Karpas-422 (cell line): ENCODE measurements at places on chromosomes 7 and 10.
A peak's percentile ranks its signal among the peaks of the same experiment; 100 is the strongest.

DNA sequence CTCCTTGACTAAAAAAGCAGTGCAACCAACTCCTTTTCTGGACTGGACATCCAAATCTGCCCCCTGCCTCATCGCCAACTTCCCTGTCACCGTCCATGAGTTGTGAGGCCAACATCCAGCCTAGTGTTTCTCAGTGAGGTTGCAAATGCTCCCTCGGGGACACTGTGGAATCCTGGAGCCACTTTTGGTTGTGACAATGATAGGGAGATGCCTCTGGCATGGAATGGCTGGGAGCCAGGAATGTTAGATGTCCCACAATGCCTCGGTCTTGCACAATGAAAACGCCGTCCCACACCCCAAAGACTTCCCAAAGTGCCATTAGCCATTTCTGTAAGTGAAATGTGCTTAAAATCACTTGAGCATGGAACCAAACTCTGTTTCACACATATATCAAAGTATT is 105.2 kb downstream of the OSBPL3 start:
- DNase-seq, result no peak

- no peak for DNase-seq
These were observed 97.7 kb downstream of the ARHGAP12 start for GRCh38 chr10:31830887-31831286.

DNA sequence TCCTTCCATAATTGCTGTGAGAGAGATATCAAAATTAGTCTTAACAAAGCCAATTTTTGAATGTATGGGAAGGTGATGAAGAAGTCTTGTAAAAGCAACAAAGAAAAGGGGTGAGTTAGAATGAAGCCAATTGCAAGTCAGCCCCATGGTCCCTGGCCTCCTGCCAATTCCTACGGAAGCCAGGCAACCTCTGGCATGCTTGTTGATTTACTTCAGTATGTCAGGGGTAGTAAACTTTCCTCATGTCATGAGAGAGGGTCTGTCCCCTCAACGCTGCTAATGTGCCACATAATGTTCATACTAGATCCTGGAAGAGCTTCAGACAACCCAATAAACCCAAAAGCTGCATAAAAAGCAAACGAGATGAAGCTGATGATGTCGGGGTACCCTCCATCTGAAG is 159.1 kb upstream of the YAE1 start:
- DNase-seq, result no peak

GRCh38 chr10:103599211-103599610 is 105.7 kb downstream of the NEURL1 start:
- DNase-seq, result no peak

DNA sequence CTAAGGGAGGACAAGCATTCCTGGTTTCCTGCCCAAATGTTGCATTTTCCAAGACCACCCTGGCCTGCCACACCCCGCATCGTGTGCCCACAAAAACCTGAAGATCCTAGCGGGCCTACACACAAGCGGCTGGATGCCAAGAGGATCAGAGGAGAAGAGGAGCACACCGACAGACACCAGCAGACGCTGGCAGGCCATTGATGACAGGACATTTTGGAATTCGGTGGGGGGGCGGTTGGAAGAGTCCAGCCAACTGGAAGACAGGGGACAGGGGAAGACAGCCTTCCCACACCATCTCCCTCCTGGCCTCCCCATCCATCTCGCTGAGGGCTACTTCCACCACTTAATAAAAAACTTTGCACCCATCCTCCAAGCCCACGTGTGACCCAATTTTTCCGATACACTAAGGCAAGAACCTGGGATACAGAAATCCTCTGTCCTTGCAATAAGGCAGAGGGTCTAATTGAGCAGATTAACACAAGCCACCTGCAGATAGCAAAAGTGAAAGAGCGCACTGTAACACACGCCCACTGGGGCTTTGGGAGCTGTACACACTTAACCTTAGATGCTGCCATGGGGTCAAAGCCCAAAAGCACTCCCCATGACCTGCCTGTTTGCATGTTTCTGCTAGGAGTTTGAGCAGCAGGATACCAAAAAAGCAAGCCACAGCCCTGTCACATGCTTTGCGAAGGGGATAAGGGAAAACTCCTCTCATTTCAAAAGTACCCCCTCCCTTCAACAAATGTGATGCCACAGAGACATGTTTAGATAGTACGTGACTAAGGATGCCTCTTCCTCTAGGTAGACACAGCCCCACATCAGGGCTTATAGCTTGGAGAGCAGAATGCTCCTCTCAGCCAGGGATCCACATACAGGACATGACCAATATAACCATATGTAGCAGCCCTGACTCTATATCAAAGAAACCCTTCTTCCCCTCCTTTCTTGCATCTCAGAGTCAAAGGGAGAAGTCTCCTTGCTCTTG is 13.4 kb upstream of the SMNDC1 start:
- DNase-seq, result no peak

GRCh38 chr10:5531558-5532306 is 7.0 kb downstream of the CALML3 start:
- DNase-seq, result no peak

GRCh38 chr7:83947260-83947659 is 247.3 kb downstream of the SEMA3A start:
- DNase-seq, result peak; percentile 57

DNA sequence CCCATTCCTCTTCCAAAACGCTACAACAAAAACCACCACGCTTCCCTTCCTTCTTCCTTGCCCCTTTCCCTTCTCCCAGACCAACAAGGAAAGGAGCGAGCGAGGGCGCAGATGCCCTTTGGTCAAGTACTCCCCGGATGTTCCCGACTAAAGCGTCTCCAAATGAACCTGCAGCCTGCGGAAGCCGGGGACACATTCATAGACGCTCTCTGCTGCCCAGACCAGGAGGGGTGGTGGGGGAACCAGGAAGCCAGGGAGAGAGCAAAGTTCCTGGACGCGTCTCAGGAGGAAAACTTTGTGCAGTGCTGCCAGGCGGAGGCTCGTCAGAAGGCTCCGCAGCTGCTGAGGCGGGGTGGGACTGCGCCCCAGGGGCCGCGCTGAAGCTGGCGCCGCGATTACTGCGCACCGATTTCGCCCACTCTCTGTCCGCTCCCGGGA is 754 bp downstream of the SEMA3D start:
- no peak for DNase-seq
